ENCODE measurements at places on chromosomes 5 and 9. TPM values are rescaled to one million over a fixed set of nuclear protein-coding genes. Genes with fewer than 3 reads are reported as not detected.
A peak's percentile ranks its signal among the peaks of the same experiment; 100 is the strongest.

The KIF2A gene
- total RNA-seq = 251 TPM

GRCh38 chr9:37840560-37841194, 40.1 kb downstream of the DCAF10 start:
- peaks cover 8% of the 10 kb centered on the region for H3K36me3 ChIP-seq
- no peaks in the 10 kb centered on the region for H3K27me3 ChIP-seq
- H3K27ac ChIP-seq = no peak overlapping the region
- no peak overlapping the region for H3K4me3 ChIP-seq
- no peak for DNase-seq

DNA sequence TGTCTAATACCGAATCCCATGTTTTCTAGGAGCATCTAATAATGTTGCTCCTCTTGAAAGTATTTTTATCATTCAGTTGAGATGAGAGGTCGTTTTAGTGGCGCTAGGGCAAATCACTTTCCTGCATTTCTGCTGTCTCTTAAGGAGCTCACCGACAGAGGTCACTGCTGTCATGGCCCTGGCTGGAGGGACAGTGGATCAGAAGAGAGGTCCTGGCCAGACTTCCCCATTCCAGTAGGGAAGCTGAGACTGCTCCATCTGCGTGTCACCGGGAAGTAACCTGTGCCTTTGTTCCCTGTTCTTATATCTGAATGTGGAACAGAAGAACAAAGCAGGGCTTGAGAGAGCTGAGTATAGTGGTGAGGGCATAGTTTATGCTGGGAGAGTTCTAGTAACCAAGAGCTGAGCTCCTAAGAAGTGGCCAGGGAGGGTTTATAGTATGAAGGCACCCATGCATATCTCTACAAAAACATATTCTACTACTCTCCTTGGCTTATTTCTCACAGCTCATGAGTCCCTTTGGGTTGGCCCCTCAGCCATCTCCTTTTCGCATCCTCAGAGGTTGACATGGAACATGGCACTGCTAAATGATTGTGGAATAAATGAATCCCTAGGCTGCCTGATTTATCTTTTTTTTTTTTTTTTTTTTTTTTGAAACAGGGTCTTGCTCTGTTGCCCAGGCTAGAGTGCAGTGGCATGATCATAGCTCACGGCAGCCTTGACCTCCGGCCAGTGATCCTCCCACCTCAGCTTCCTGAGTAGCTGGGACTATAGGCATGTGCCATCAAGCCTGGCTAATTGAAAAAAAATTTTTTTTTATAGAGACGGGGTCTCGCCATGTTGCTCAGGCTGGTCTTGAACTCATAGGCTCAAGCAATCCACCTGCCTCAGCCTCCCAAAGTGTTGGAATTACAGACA, 27.2 kb downstream of the ATP6V0E1 start:
- no peak for DNase-seq
- no peaks in the 10 kb centered on the region for H3K27me3 ChIP-seq
- H3K36me3 ChIP-seq = peaks cover 26% of the 10 kb centered on the region
- peaks cover 8% of the 10 kb centered on the region for H3K4me1 ChIP-seq
- no peak overlapping the region for H3K27ac ChIP-seq

GRCh38 chr9:121640076-121640475, 11.4 kb upstream of the DAB2IP start:
- no peaks in the 10 kb centered on the region for H3K4me1 ChIP-seq
- no peak overlapping the region for H3K4me3 ChIP-seq
- H3K36me3 ChIP-seq = no peaks in the 10 kb centered on the region
- H3K27ac ChIP-seq = no peak overlapping the region
- peak; percentile 30 for DNase-seq
- peaks cover 2% of the 10 kb centered on the region for H3K27me3 ChIP-seq

The DNM1 gene
- total RNA-seq = 0.40 TPM

DNA sequence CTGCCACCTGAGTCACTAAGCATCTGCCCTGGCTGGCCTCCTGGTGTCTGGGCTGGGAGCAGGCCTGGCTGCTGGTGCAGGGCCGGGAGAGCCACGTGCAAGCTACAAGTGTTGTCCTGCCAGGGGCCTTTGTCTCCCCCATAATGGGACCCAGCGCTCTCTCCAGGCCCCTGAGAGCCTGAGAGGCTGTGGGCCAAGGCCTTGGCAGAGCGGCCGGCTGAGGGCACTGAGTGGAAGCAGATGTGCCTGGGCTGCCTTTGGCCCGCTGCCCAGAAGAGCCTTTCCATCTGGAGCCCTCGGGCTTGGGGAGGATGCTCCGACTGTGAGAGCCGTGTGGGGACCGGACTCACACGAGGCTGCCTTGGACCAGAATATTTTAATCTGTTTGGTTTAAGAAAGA, 185.5 kb downstream of the RGS3 start:
- DNase-seq = no peak
- no peak overlapping the region for H3K27ac ChIP-seq
- H3K4me1 ChIP-seq = no peaks in the 10 kb centered on the region
- no peaks in the 10 kb centered on the region for H3K36me3 ChIP-seq

DNA sequence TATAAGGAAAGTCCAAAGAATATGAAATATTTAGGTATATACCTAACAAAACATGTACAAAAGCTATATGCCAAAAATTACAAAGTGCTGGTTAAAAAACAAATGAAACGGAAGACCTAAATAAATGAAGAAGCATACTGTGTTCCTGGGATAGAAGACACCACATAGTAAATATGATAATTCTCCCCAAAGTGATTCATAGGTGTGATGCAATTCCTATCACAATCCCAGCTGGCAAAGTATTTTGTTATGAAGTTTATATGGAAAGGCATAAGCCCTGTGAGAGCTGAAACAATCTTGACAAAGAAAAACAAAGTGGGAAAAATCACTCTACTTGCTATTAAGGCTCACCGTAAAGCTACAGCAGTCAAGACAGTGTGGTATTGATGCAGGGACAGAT, 2.6 kb upstream of the SMIM23 start:
- H3K27ac ChIP-seq = no peak overlapping the region
- no peaks in the 10 kb centered on the region for H3K4me1 ChIP-seq
- H3K4me3 ChIP-seq = no peak overlapping the region
- H3K36me3 ChIP-seq = no peaks in the 10 kb centered on the region
- DNase-seq = no peak
- peaks cover 2% of the 10 kb centered on the region for H3K27me3 ChIP-seq

DNA sequence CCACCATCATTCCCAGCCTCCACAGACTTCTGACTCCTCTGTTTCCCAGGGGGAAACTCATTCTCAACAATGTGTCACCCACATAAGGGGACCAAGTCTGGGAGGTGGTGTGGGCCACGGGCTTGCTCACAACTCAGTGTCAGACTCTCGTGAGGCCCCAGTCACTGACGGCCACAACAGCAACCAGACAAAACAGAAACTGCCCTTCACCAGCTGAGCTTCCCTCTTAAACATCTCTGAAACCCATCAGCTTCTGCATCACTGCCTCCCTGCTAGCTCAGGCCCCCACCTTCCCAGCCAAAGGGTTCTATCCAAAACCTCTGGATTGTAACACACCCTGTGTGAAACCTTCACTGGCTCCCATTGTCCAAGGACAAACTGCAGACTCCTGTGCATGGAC, 273.4 kb downstream of the CDK5RAP2 start:
- peaks cover 5% of the 10 kb centered on the region for H3K27me3 ChIP-seq
- DNase-seq = no peak
- H3K27ac ChIP-seq = no peak overlapping the region
- no peaks in the 10 kb centered on the region for H3K4me1 ChIP-seq

- H3K4me3 ChIP-seq = no peak overlapping the region
- H3K36me3 ChIP-seq = no peaks in the 10 kb centered on the region
- H3K4me1 ChIP-seq = peaks cover 5% of the 10 kb centered on the region
- H3K27me3 ChIP-seq = peaks cover 20% of the 10 kb centered on the region
- DNase-seq = no peak
These were observed 6.8 kb downstream of the ABCA1 start for GRCh38 chr9:104921067-104921741.

DNA sequence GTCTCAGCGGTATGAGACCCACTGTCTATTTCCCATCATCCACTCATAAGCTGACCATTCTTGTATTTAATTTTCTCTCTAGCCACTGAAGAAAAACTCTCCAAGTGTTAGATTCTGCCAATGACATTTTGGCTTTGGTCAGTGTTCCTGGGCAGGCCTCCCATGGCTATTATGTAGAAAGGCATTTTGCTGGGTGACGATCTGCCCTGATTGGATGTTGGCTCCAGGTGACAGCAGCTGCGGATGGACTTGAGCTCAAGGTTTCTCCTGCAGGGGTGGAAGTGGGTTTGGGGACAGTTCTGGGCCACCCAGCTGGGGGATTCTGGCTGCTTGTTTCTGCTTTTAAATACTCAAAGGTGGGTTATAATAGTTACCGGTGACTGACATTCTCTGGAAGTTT, 31.6 kb downstream of the ACSL6 start:
- no peaks in the 10 kb centered on the region for H3K27me3 ChIP-seq
- H3K36me3 ChIP-seq = no peaks in the 10 kb centered on the region
- H3K4me1 ChIP-seq = peaks cover 21% of the 10 kb centered on the region
- no peak overlapping the region for H3K4me3 ChIP-seq

DNA sequence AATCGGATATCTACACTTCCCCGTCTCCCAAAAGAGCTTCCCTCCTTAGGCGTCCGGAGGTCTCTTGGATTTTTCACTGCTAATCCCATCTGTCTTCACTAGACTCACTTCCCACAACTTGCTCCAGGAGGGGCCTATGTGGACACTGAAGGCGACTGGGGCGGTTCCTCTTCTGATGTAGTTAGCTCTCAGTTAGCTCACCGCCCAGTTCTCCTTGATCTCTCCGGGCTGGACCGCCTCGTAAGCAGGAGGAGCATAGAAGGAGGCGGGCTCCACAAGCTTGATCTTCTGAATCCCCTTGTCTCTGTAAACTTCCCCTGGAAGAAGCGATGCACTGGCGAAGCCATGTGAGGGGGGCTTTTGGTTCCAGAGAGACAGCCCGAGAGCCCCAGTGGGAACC, 112.0 kb upstream of the SELENOP start:
- no peaks in the 10 kb centered on the region for H3K4me1 ChIP-seq
- H3K36me3 ChIP-seq = no peaks in the 10 kb centered on the region
- no peak overlapping the region for H3K4me3 ChIP-seq
- H3K27ac ChIP-seq = no peak overlapping the region
- no peaks in the 10 kb centered on the region for H3K27me3 ChIP-seq

The MARCHF11 gene
- total RNA-seq = not detected

DNA sequence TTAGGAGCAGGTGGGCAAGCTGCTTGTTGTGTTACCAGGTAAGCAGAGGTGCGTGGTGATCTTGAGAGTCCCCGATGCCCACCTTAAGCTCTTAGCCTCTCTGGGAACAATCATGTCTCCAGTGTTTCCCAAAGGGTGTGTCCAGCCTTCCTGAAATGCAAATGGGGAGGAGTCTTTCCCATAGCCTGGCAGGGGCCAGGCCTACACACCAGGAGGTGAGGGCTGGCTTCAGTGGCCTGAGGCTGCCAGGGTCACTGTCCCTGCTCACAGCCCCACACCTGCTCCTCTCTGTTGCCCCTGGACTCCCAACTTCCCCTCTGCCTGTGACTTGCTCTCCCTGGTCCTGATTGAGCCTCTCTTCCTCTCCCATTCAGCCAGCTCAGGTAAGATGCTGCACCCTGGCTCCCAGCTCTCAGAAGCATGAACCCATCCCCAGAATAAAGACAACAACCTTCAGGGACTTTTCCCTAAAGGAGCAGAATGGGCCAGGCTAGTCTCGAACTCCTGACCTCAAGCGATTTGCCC, 65.7 kb upstream of the PHYKPL start:
- H3K4me1 ChIP-seq = no peaks in the 10 kb centered on the region
- H3K27ac ChIP-seq = no peak overlapping the region
- H3K27me3 ChIP-seq = peaks cover 2% of the 10 kb centered on the region
- no peak overlapping the region for H3K4me3 ChIP-seq
- H3K36me3 ChIP-seq = no peaks in the 10 kb centered on the region
- no peak for DNase-seq

The GDNF gene
- total RNA-seq = not detected

GRCh38 chr9:118170032-118170955, 466.1 kb downstream of the TLR4 start:
- H3K4me1 ChIP-seq = no peaks in the 10 kb centered on the region
- H3K27me3 ChIP-seq = no peaks in the 10 kb centered on the region
- H3K36me3 ChIP-seq = no peaks in the 10 kb centered on the region
- H3K4me3 ChIP-seq = no peak overlapping the region
- DNase-seq = no peak

The WDR41 gene
- total RNA-seq = 25.4 TPM

The ANGPTL2 gene
- total RNA-seq = not detected

GRCh38 chr5:51201024-51201423, 182.2 kb upstream of the ISL1 start:
- H3K36me3 ChIP-seq = no peaks in the 10 kb centered on the region
- H3K4me1 ChIP-seq = no peaks in the 10 kb centered on the region
- no peak overlapping the region for H3K4me3 ChIP-seq

The PCDHGC3 gene
- total RNA-seq = not detected

- H3K36me3 ChIP-seq = no peaks in the 10 kb centered on the region
- H3K27me3 ChIP-seq = peaks cover 4% of the 10 kb centered on the region
- no peak for DNase-seq
- H3K27ac ChIP-seq = no peak overlapping the region
These were observed 24.7 kb upstream of the RNU6ATAC start for GRCh38 chr9:134189145-134189469.

- no peaks in the 10 kb centered on the region for H3K27me3 ChIP-seq
- H3K4me3 ChIP-seq = peak overlapping the region; percentile 93
- H3K27ac ChIP-seq = peak overlapping the region; percentile 95
- DNase-seq = no peak
- H3K4me1 ChIP-seq = peaks cover 31% of the 10 kb centered on the region
- H3K36me3 ChIP-seq = peaks cover 40% of the 10 kb centered on the region
These were observed 827 bp upstream of the CSNK1A1 start for GRCh38 chr5:149552038-149552494.

DNA sequence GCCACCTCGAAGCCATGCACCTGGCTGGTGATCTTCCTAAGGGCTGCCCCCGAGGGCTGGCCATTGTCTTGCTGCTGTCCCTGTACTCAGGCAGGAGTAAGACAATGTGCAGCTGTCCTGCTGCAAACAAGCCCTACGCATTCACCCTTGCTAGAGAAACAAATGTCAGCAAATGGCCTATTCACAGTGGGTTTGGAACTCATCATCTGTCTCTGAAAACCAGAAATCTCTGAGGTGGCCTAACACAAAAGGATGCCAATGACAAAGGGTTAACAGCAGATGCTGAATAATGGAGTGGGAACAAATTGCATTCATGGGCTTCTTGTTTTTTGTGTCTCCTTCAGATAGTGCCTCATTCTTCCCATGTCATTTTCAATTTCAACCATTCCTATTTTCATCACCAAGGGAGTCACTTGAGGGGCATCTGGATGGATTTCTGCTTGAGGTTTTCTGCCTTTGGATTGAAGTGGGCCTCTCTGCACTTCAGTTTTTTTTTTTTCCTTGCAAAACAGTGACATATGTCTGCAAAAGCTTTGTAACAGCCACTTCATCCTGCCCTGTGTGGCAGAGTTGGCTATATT, 261.6 kb upstream of the VLDLR start:
- no peaks in the 10 kb centered on the region for H3K4me1 ChIP-seq
- no peaks in the 10 kb centered on the region for H3K36me3 ChIP-seq
- H3K27me3 ChIP-seq = no peaks in the 10 kb centered on the region

- no peak overlapping the region for H3K27ac ChIP-seq
- no peaks in the 10 kb centered on the region for H3K36me3 ChIP-seq
- H3K4me1 ChIP-seq = peaks cover 20% of the 10 kb centered on the region
- no peak overlapping the region for H3K4me3 ChIP-seq
- peaks cover 5% of the 10 kb centered on the region for H3K27me3 ChIP-seq
These were observed 40.5 kb upstream of the CTSL start for GRCh38 chr9:87685441-87685840.

The UTP15 gene
- total RNA-seq = 15.1 TPM
